Activated T-cell treated with anti-CD3 and anti-CD28 coated beads for 1 hour (primary cell): ENCODE measurements at places on chromosomes 3 and 15.
A peak's percentile ranks its signal among the peaks of the same experiment; 100 is the strongest.

DNA sequence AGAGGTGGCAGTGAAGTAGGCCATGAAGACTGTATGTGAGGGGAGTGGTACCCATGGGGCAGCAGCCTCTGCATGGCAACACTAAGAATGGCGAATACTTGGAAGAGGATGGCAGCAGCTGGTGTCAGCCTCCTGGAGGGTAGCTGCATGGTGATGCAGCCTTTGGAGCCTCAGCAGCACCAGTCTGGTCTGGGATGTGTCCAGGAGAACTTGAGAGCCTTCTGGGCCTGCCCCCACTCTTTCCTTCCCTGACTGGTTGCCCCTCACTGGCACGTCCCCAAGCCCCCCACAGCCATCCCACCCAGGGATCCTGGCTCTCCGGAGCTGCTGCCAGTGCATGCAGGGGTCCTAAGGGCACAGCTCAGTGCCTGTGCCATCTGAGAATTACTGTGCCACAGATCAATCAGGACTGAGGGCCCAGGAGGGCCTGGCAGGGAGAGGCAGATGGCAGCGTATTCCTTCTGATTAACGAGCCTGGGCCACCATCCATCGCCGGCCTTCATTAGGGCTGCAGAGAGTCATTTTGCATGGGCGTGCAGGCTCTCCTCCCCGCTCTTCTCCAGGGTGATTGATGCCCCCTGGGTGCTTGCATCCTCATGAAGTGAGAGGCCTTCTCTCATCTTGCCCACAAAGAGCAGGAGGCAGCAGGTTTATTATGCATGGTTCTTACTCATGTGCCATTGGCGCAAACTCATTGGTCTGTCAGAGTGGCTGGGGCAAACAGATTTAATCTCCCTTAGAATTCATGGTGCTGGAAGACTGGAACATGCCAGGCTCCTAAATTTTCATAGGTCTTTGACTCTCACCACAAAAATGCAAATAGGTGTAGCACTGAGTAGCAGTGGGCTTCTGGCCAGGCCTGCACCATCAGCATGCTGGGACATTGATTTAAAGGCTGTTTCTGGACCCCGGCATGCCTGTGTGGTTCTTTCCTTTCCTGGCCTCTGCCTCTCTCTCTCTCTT lies 116.8 kb downstream of the EPHB1 start:
- DNase-seq = no peak

DNA sequence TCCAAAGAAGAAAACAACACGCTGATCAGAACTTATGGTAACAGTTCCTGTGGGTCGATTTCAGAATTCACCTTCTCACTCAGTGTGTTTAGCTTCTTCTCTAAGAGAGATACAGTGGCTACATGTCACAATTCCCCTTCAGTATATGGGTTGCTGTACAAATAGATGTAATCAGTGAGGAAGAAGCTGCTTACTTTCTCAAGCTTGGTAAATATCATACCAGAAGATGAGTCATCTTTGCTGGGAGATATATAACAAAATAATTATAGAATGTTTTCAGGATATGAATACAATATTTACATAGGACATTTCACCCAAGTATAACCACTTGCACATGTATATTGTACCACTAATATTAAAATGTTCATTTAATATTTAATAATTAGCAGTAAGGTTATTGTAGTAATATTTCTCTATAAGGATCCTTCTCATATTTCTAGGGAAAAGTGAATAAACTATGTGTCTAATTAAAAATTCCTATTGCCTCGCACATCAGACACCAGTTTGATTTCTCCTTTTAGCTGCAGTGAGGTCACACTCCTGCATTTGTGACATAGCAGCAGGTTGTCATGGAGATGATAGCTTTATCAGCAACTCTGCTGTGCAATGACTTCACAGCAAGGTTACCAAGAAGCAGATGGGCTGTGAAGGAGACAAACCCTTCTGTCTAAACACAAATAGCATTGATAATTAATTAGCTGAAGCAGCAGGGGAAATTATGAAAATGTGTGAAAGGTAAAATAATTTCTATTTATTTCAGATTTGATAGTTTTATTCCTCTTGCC lies 211.4 kb downstream of the TUSC7 start:
- DNase-seq = no peak

GRCh38 chr3:129343643-129344360 lies 65.1 kb downstream of the HMCES start:
- peak; percentile 17 for DNase-seq

GRCh38 chr3:169199283-169199682 lies 464.2 kb downstream of the MECOM start:
- no peak for DNase-seq
